Urinary bladder (tissue), 4 donors: ENCODE measurements at places on chromosomes 13 and 19. TPM values are rescaled to one million over a fixed set of nuclear protein-coding genes. Genes with fewer than 3 reads are reported as not detected.

PABPC3 gene
- polyA plus RNA-seq = 0.39 TPM

ZNF582 gene
- polyA plus RNA-seq = 4.0 TPM

DNA sequence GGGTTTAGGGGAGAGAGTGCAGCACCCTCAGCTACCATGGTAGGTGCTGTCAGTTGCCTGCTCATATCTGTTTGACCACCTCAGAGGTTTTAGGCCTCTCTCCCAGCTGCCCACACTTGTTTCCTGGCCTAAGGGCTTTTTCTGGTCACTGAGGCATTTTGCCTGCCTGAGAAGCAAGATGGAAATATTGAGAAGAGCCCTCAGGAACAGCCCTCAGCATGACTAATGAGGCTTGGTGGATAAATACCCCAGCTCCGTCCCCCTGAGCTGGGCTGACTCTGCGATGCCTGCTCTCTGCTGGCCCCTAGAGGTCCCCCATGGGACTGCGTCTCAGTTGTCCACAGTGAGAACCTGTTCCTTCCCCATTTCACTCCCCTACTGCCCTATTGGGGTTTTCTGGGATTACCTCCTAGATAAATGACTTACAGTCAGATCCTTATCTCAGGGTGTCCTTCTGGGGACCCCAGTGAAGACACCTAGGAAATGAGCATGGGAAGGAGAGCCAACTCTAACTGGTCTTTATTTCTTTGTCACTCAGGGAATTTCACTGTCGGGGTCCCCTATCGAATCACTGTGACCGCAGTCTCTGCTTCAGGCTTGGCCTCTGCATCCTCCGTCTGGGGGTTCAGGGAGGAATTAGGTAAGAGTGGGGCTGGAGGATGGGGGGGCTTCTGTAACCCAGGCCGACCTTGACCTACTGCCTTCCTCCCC, 13.3 kb downstream of the PALM3 start:
- no peak for DNase-seq

DNA sequence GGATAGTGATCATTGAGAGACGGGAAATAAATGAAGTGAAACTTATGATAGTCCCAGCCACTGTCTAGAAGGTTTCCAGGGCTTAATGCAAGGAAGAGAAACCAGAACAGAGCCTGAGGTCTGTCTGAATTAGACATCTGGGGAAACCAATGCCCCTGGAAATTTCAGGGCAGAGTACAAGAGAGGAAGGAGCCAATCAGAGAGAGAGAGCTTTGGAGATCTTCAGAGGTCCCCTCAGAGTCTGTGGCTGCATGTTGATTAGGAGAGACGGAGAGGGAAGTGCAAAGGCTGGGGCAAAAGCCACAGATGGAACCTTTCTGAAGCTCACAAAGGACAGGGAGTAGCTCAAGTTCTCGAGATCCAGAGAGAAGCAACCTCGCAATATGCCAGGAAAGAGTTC, 378.0 kb downstream of the DNAJC15 start:
- no peak for DNase-seq

- DNase-seq = no peak
Observed at GRCh38 chr19:35048911-35049411, 7.4 kb downstream of the HPN start.

- no peak for DNase-seq
Observed at GRCh38 chr19:33394723-33395560, 21.4 kb downstream of the CEBPG start.
